ENCODE measurements at places on chromosomes 2 and 18.

GRCh38 chr2:110874453-110875383 is 142.3 kb downstream of the ACOXL start:
- DNase-seq, result no peak

- no peak for DNase-seq
Measured at GRCh38 chr2:186979439-186980116, 130.6 kb upstream of the ZSWIM2 start.

GRCh38 chr2:178874529-178875240 is 67.5 kb upstream of the TTN start:
- DNase-seq, result peak; percentile 2

DNA sequence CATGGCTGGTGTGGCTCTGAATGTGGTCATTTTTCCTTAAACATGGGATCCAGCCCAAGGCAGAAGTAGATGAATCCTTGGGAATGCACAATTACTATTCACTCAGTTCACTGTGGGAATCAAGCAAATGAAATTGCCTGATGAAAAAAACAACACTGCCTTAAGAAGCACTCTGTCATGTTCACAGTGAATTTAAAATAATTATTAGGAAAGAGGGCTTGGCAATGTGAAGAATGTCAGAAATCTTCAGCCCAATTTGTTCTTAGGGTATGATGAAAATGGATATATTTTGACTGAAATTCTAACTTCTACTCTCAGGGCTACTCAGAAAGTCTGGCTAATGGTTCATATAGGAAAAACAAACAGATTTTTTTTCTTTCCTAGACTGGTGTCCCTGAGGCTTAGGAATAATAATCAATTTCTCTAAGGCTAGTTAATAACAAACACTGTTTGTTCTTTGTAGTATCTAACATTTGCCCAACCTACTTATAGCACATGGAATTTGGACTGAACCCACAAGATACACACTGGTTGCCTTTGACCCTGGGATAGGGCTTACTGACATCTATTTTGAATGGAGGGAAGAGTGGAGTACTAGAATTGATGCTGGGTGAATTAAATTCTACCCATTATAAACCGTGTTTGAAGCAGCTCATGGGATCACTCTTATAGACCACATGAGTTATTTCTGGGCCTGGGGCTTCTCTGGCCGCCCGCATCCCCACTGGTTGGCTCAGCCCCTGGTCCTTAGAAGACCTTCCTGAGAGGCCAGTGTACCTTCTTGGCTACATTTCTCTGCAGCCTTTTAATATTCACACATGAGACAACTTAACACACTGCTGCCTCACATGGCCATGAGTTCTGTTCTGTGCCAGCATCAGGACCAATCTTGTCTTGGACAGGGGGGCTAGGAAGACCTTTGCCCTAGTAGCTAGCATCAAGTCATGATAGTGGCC is 8.3 kb upstream of the MRPL33 start:
- peak; percentile 53 for DNase-seq

GRCh38 chr2:7262727-7263126 is 345.5 kb downstream of the RNF144A start:
- no peak for DNase-seq

DNA sequence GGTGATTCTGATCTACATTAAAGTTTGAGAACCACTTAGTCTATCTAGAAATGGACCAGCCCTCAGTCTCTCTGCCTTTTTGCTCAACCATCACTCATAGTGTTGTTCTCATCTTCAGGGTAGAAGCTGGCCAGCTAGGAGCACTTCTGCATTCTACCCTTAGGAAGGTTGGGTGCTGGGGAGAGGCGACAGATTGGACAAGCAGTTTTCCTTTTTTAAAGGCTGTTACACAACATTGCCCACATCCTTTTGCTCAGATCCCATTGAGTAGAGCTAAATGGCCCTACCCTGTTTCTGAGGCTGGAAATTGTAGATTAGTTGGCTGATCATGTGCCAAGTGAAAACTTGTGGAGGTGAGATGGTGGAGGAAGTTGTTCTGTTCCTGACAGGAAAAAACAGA is 35.6 kb downstream of the OSBPL6 start:
- DNase-seq, result no peak

DNA sequence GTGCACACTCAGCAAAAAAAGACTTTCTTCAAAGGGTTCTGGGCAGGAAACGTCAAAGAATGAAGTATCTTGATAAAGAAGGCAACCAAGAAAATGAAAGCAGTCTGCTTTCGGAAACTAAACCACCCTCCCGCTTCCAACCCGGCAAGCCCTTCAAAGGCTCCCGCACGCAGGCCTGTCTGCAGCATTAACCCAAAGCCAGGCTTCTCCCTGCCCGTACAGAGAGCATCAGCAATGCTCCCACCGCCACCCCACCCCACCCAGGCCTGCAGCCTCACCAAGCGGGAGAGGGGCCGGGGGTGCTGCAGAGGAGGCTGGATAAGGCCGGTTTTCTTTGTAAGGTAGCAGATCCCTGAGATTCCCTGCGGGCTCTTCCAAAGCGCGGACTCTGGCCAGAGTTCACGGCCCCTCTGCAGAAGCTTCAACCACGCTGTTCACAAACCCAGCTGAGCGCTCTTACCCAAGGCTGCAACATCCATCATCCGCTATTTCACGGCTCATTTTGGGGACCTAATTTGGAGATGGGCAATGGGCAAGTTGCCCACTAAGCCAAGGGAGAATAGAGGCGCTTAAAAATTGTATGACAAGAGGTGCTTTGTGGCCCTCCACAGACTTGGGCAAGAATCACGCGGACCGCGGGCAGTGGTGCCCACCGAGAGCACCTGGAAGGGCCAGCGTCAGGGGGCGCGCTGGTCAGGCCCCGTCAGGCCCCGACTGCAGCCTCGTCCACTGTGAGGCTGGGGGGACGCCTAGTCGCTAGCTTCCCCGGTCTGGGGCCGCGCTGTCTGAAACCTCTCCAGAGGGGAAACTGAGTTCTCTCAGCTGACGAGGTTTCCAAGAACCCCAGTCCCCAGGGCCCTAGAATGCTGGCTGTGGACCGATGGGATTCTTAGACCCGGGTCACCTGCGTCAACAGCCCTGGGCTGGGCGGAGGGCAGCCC is 225.4 kb upstream of the ID2 start:
- no peak for DNase-seq

DNA sequence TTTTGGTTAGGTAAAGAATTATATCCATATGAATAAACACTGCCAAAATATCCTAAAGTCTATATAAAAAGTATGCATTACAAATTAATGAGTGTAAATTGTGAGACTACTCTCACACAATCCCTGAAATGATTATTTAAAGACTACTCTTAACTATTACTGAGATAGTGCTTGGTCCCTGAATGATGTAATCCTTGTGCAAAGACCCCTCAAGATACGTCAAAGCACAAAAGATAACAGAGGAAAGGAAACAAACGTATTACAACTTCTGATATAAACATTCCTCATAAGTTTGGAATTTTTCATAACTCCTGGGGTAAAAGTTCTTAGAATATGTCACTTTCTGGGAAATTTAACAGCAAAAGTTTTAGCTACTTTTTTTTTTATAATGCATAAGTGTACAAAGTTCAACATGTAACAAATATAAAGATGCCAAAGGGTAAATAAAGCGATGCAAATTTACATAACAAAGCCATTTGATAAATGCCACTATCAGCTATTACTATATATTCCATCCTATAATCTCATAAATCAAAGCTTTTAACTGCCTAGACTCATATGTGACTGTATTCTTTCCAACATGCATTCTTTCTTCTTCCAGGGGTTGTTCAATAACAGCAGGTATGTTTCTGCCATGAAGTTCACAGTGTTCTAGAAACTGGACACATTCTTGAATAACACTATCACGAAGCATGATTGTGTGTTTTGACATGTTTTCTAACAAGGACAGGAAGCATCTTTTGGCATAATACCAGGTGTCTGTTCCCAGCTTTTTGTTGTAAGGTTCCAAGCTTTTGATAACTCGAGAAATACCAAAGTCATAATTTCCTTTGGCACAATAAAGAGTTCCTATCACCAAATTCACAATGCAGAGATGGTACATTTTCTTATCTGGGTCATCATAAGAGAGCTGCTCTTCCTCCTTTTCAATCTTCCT is 158.0 kb downstream of the AGPS start:
- DNase-seq, result no peak

GRCh38 chr2:128457006-128457604 is 138.4 kb upstream of the HS6ST1 start:
- DNase-seq, result no peak

- DNase-seq, result no peak
Measured at GRCh38 chr18:57666818-57667497, 45.3 kb upstream of the NARS1 start.

GRCh38 chr2:213475433-213475832 is 191.2 kb downstream of the SPAG16 start:
- DNase-seq, result no peak

- no peak for DNase-seq
Measured at GRCh38 chr2:28469947-28470535, 25.8 kb upstream of the PLB1 start.

GRCh38 chr18:55588111-55588869 is at the start of gene TCF4:
Gene TCF4 (minus strand): TSS chr18:55588192. CDS start chr18:55587116, 1,076 bp downstream.
- peak; percentile 47 for DNase-seq

GRCh38 chr2:171271971-171272436 is 111.3 kb upstream of the TLK1 start:
- peak; percentile 20 for DNase-seq

DNA sequence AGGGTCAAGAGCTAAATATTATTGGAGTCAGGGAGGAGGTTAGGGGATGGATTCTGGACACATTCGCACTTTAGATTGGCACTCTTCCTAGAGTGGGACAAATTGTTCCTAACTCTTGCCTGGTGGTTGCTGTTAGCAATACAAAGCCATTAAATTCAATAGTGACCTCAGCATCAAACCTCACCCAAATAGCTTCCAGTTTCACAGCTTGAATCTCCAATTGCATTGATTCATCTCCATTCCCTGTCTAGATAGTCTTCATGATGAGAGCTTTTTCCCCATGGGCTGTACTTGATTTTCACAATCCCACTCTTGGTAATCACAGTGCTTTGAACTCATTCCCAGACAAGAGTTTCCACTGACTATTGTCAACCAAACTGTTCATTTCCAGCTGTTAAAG is 585.9 kb upstream of the SYT4 start:
- no peak for DNase-seq

DNA sequence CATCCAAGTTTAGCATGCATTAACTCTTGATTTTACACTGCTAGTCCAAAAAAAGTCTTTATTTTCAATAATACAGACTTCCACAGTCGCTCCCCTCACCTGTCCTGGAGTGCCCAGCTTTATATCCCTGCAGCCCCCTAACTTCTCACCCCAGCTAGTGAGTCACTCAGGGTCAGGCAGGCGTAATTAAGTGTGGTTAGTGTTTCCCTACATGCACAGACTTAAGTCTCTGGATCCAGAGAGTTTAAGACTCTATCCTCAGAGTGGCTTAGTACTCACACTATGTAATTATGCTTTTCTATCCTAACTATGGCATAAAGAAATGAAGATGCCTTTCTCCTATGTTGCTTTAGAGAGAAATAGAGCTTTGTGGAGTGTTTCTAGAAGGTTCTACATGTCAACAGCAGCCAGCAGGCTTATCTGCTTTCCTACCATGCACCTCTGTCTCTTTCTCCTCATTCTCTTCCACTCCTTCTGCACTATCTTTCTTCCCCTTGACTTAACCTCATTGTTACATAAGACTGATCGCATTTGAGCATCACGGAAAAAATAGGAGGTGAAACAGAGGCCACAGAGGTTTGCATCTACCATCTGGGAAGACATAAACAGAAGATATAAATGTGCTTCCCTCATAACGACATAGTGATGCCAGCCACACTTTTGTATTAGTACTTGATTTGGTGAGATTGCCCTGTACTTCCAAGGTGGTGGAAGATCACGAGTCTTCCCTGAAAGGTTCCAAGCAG is 34.4 kb upstream of the PMAIP1 start:
- no peak for DNase-seq

DNA sequence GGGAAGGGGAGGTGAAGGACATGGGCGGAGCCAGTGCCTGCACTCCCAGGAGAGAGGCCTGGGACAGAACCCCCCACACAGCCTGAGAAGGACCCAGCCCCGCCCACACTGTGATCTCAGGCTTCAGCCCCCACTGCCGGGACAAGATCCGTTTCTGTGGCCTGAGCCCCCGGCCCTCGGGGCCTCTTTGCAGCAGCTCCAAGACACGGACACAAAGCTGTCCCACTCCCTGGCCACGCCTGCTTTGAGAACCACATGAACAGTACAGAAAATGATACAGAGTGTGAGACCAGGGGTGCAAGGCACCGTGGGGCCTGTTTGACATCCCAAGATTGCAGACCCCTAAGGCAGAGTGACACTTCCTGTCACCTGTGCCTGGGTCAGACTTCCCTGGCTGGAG is 74.5 kb downstream of the TWIST2 start:
- no peak for DNase-seq

DNA sequence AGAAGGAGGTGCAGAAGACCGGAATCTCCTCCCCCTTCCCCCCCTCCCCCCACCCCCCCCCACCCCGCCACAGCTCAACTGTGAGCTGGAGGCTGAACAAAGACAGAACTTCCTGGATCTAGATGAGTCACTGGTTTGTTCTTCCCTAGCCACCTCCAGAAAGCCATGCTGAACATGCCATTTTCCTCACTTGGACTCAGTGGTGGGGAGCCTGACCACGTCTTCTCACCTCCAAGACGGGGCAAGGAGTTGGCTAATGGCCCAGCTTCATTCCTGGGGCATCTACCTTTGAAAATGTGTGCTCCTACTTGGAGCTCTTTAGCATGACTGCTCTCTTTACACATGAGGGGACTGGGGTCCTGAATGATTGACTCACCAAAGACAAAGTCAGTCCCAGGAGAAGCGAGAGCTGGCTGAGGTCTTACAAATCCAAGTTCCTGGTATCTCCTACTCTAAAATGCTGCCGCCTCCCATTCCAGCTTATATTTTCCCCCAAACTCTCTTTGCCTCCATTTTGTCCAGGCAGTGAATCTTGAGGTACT is 22.6 kb upstream of the FZD5 start:
- DNase-seq, result no peak

DNA sequence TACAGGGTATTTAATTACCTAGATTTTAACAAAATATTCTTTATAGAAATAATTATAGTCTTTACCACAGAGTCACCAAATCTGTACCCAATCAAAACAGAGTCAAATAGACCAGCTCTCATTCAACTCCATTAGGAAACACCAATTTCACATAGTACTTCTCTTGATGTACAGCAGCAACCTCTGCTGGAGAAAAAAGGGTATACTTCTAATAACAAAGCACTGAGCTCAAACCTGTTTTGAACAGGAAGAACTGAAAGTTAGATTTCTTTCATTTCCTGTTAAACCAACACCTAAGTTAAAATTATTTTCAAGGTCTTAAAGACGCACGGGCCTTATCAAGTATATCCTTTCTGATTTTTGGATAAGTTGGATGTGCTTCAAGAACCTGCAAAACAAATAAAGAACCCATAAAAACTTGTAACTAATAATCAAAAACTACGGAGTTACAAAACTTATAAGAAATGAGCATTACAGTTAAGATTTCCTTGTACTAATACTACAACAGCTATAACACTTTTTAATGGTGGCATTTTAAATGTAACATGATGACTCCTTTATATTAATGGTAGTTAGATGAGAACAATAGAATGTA is 79.0 kb downstream of the TTC21B start:
- peak; percentile 42 for DNase-seq

GRCh38 chr2:70725505-70725904 is 42.5 kb downstream of the ADD2 start:
- DNase-seq, result no peak

- DNase-seq, result no peak
Measured at GRCh38 chr2:45011121-45011520, 1.9 kb upstream of the SIX2 start.

Data from HuH-7 (cell line).